ENCODE measurements at places on chromosomes 3 and 15.
A peak's percentile ranks its signal among the peaks of the same experiment; 100 is the strongest.

- peak; percentile 24 for DNase-seq
Observed at GRCh38 chr3:88059380-88060170, 520 bp downstream of the ZNF654 start.

GRCh38 chr3:12147049-12147780 lies 11.5 kb downstream of the TIMP4 start:
- DNase-seq, result no peak

- DNase-seq, result no peak
Observed at GRCh38 chr3:141150081-141150830, 81.4 kb upstream of the PXYLP1 start.

DNA sequence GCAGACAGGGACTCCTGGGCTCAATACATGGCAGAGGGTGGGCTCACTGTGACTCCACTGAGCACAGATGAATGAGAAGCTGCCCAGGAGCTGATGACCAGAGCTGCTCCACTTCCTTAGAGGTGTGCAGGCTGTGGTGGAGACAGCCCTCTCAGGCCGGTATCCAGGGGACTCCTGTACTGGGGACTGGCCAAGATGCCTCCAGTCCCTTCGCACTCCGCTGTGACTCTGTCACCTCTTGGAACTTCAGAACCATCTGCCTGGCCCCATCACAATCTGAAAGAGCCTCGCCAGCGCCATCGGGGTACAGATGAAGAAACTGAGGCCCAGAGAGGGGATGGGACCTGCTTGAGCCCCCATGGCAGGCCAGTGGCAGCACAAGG lies 111.2 kb downstream of the ETFA start:
- no peak for DNase-seq

DNA sequence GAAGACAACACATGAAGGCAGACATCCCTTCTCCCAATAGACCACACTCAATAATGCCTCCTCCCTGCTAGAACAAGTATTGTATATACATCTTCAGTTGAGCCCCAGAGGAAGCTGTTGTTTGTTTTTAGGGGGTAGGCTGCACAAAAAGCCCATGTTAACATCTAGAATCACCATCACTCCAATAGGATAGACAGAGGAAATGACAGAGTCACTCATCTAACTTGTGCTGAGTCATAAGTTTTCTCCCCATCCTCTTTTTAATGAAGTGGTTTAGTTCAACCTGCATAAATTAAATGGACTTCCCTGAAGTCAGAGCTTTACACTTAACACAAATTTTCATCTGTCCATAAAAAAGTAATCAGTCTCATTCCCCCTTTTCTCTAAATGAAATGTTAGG lies 122.9 kb upstream of the SPATA12 start:
- DNase-seq, result no peak

GRCh38 chr3:143242691-143243090 lies 123.1 kb downstream of the CHST2 start:
- DNase-seq, result no peak

GRCh38 chr15:98643115-98643514 lies 5.2 kb upstream of the IGF1R start:
- no peak for DNase-seq

DNA sequence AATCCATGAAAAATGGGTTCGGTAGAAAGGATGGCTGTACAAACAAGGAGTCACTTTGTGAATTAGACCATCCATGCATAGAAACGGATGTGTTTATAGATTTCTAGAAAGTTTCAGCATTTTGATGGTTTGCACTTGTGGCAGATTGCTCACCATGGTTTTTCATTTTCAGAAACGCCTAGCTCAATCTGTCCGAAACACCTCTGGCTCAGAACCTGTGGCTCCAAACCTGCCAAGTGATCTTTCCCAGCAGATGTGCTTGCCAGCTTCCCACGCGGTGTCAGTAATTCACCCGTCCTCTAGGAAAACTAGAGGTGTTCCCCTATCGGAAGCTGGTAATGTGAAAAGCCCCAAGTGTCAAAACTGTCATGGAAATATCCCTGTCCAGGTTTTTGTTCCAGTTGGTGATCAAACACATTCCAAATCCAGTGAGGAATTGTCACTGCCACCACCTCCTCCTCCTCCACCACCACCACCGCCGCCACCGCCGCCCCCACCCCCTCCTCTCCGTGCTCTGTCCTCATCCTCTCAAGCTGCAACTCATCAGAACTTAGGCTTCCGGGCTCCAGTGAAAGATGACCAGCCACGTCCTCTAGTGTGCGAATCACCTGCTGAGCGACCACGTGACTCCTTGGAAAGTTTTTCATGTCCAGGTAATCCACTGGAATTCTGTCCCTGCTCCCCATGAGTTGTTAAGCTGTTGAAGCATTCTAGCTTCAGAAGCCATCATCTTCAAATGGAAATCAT lies 21.2 kb downstream of the WHAMM start:
- DNase-seq, result no peak

DNA sequence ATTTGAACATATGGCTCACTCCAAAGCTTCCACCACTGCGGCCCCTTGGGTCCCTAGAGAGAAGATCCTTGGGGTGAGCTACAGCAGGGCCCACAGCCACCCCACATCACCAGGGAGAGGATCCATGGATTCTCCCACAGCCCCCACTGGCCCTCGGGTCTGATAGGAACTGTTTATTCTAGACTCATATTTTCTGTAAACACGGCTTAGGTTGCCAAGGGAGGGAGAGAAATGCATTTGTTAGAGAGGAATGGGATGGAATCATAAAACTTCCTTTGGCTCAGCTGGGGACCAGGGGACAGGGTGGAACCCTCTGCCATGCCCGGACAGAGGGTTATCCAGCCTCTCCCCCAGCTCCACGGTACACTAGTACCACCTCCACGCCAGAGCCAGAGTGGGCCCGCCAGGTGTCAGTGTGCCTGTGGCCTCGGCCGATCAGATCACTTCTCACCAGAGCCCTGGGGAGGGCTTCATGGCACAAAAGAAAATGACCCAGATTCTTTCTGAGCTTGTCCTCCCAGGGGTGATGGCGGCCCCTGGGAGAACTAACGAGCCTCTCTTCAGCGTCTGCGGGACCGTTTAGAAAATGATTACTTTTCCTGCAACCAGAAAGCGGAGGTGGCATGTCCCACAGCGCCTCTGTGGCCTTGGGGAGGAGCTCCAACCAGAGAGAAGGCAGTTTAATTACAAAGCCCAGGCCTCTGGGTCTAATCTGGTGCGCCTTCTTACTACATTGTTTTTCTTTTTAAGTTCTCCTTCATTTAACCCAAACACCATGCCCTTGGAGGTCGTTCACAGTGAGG lies 33.7 kb downstream of the ADCY5 start:
- no peak for DNase-seq

DNA sequence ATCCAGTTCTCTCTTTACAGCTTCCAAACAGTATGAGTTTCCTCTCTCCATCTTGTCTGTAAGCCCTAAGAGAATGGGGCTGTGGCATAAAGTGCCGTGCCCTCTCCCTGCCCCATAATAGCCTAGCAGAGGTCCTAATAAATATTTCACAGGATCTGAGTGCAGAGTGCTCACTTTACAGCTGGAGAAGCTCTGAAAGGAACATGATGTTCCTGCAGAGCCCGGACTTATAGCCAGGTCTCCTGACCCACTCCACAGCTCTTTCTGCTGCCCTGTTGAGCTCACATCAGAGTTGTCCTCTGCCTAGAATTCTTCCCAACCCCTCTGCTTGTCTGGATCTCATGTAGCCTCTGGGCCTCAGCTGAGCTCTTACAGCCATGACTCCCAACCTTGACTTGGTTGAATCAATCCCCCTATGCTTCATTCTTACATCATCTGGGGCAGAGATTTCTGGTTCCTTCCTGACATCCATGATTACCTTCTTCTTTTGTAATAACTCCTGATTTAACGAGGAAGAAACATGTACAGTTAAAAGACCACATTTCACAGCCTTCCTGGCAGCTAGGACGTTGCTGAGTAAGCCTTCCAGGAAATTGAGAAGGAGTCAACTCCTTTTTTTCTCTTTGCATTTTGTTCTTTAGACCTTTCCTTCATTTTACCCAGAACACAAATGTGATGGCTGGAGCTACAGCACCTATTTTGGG lies 135.3 kb downstream of the RPLP1 start:
- DNase-seq, result no peak

- DNase-seq, result no peak
Observed at GRCh38 chr15:98666841-98667240, 18.5 kb downstream of the IGF1R start.

GRCh38 chr15:101209285-101209845 lies 42.5 kb downstream of the CHSY1 start:
- DNase-seq, result no peak

DNA sequence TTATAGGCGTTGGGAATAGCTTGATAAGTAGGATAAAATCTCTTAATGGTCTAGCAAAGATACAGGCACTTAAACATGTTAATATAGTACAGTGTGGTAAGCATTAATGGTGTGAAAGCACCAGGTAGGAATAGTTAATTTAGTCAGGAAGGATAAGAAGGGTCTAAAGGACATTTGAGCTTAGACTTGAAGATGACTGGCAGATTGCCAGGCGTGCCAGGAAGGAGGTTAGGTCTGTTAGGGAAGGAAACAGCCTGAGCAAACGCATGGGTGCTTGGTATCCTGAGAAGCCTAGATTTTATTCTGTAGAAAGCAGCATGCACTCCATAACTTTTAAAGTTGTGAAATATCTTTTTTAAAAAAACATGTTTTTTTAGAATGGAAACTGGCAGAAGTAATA lies 17.7 kb downstream of the SEC62 start:
- DNase-seq, result no peak

GRCh38 chr15:22936577-22937472 lies 43.3 kb downstream of the CYFIP1 start:
- no peak for DNase-seq

GRCh38 chr3:113255854-113256615 lies 44.7 kb downstream of the BOC start:
- DNase-seq, result no peak

DNA sequence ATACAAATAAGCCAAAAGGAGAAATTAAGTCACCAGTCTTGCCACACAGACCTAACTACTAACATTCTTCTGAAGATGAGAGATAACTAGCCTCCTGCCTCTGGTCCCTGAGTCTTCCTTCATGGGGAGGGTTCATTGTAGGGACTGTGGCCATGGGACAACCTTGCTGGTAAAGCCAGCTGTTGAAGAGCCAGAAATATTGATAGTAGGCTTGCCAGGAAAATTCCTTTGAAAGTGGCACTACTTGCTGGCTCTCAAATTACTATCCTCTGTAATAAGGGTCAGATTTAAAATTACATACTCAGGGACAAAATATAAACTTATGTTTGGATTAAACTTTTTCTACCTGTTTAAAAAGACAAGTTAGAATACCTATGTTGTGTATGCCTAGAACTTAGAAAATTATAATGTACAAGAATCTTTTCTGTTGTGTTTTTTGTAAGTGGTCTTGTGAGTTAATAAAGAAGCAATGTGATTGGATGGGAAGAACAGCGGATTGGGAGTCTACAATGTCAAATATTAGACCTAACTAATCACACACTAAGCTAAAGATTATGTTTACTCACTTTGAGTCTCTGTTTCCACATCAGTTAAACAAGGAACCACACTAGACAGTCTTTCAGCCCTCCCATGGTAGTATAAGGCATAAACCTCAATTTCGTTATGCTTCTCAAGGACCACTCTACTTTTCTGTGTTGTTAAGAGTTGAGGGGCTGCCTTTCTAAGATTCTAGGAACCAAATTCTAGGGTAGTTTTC lies 60.0 kb upstream of the TRIM71 start:
- DNase-seq, result no peak

DNA sequence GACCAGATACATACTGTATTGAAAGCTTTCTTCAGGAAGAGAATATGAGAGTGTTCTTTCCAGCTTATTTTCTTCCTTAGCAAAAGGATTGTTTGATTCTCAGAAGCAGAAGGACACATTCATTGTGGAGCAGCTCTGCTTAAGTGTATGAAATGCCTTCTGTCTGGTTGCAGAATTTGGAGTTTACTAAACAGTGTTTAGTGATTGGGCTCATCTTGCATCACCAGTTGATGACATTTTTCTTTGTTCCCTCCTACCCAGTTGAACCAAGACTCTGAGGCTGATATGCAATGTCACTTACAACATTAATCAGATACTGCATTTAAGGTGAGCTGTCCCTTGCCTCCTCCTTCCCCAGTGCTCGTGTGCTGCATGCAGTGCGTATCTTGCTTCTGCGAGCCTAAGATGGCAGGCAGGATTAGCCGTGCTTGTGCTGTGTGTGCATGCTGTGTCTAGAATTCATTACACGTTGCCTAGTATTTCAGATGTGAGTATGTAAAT lies 18.4 kb downstream of the ZBTB38 start:
- no peak for DNase-seq

DNA sequence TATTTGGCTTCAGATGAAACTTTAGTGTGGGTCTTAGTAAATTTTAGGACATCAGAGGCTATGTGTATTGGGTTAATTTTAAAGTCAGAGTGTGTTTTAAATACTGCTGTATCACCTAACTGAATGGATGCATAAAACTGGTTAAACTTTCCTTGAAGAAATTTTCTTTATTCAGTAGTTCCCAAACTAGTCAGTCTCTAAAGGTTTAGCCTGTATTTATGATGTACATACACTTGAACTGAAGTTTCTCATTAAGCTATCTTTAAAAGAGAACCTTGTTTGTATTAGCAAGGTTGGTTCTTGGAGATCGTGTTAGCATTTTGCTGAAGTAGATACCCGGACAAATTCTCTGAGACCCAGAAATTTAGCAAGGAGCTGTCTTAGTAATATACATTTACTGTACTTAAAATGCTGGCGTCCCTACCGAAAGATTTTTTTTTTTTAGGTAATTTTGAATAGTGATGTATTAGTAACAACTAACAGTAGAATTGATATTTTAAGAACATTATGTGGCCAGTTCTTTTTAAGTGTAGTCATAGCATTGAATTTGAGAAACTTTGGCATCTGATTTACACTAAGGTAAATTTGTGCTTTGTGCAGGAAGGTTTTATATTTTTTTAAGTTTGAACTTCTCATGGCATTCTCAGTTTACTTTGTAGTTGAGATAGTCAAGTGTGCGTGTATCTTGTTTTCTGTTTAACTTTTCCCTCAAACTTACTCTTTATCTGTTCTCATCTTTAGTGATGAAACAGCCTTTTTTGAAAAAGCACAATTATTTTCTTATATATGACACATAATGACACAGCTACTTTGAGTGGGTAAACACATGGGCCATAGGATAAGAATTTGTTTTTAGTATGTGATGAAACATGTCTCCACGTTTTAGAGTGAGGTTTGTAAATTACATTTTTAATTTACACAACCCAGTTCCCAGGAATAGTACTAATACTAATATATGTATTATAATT lies 2.9 kb downstream of the DIPK2A start:
- no peak for DNase-seq

GRCh38 chr3:184637705-184638104 lies 74.2 kb downstream of the MAGEF1 start:
- no peak for DNase-seq

DNA sequence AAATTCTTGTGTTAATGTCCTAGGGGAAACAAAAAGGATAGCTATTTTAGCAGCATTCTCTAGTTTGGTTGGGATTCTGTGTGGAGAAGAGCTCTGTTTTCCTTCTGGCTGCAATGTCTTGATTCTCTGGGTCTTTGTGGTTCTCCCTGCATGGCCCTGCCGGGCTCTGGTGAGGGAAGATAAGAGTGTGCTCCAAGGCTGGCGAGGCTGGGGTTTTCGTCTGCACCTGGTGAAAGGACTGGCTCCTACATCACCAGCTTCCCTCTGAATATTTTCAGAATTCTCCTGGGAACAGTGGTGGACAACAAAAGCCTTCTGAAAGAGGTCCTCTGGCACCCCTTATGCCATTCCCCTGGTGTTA lies 38.1 kb upstream of the SFMBT1 start:
- no peak for DNase-seq

Measured in M059J (cell line).